LHCN-M2 (cell line): ENCODE measurements at places on chromosomes 1 and 21. TPM values are rescaled to one million over a fixed set of nuclear protein-coding genes. Genes with fewer than 3 reads are reported as not detected.
A peak's percentile ranks its signal among the peaks of the same experiment; 100 is the strongest.

GRCh38 chr1:75811211-75811981 is 14.7 kb downstream of the MSH4 start:
- DNase-seq, result peak; percentile 21

KIF17 gene
- total RNA-seq, result 0.13 and 0.75 TPM in 2 replicates

DNA sequence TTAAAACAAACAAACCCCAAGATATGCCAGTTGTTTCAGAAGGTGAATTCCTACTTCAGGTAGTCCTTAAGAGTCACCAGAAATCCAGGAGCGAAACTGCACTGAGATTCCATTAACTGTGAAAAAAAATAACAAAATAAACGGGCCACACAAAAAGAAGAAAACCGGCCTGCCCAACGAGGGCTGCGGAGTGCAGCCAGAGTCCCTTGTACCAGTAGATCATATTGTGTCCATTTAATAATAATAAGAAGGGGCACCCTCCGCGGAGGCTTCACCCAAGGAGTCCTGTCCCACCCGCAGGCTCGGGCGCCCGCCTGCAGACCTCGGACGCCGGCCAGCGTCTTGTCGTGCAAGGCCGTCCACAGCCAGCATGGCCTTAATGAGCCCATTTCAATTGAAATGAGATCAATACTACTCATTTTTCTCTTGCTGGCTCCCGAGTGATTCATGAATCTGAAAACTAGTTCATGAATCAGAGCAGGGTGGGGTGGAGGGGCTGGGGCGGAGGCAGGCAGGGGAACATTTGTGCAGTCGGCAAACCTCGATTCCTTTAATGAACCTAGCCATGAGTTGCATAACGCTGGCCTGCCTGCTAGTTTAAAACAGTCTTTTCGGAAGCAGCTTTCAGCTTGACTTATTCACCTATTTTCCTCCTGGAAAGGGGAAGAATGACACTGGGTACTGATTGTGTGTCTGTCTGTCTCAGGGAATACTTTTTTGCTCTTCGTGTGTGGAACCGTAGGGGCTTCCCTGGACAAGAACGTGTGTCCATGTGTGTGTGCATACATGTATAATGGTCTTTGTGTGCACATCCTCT is 113.1 kb upstream of the IRF2BP2 start:
- peak; percentile 84 for DNase-seq

C1orf87 gene
- not detected in 2 replicates for total RNA-seq

GBP2 gene
- 28.7 and 35.3 TPM in 2 replicates for total RNA-seq
